ENCODE measurements at places on chromosomes 1 and 21.

DNA sequence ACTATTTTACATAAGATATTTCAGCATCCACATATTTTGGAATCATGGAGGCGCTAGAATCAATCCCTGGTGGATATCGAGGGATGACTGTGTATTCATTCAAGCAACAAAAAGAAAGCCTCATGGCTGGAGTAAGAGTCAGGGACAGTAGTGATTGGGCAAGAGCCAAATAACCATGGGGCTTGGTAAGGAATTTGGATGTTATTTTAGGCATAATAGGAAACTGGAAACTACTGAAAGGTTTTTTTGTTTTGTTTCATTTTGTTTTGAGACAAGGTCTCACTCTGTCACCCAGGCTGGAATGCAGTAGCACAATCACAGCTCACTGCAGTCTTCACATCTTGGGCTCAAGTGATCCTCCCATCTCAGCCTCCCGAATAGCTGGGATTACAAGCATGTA is 33.8 kb upstream of the EYA3 start:
- DNase-seq = no peak

DNA sequence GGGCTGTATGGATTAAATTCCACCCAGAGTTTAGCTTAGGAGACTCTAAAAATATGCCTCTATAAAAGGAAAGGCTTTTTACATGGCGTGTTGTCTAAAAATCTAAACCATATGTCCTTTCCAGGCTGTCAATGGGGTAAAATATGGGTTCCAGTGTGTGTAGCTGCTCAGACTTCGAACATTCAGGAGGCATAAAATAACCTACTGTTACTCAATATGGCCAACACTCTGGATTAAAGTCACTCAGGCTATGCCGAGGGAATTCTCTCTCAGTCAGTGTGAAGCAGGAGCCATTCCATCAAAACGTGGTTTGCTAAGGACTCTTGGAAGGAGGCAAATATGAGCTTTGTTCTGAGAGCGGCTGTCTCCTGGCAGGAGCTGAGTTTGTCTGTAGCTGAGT is 135.3 kb downstream of the RUNX1 start:
- DNase-seq = no peak

- no peak for DNase-seq
These were observed 15.9 kb downstream of the SDC3 start for GRCh38 chr1:30892671-30893073.

GRCh38 chr21:31599563-31599962 is 59.9 kb upstream of the SOD1 start:
- DNase-seq = no peak

DNA sequence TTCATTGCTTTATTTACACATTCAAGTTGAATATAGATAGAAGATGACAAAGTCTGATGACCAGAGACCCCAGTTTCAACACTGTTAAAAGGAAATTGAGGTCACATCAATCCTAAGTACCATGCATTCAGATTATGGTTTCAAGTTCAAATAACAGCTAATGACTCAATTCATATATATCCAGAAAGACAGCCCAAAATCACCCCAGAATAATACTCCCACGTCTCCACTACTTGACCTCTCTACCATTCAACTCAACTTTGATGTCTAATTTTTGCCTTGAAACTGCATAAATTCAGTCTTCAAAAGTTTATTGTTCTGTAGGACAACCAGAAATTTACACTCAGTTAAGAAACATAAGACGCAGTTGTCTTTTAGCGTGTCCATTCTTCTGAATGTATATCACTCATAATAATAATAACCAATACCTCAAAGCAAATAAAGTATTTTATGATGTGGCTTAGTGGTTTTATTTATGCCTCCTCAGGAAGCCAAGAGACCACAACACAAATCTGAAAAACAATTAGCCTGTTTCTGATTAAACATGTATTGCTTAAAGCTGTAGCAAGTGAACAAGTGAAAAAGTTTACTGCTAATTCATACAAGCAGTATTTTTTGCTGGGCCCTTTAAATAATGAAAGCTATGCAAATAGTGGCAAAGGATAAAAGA is 569.0 kb downstream of the LTN1 start:
- DNase-seq = no peak

GRCh38 chr1:225319871-225320270 is 108.0 kb downstream of the LBR start:
- no peak for DNase-seq

GRCh38 chr21:38610623-38611251 is 112.5 kb upstream of the ERG start:
- no peak for DNase-seq

- no peak for DNase-seq
These were observed 6.3 kb downstream of the C1orf53 start for GRCh38 chr1:197908716-197909220.

- no peak for DNase-seq
These were observed 480.4 kb downstream of the SIPA1L2 start for GRCh38 chr1:232149287-232150201.

DNA sequence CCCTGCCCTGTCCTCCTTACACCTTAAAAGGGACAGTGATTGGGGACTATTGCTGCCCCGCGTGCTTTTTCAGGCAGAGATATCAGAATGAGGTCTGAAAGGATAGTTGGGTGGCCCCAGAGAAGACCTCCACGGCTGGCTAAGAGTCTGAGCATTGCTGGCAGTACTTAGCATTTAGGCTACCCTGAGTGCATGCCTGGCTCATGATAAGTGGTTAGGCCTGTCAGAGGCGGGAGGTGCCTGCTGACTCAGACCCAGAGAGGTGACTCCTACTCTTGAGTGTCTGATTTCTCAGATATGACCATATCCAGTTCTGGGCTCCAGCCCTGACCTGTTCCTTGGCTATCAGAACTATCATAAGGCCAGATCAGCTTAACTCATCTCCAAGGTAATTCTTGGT is 213.7 kb downstream of the PBX1 start:
- DNase-seq = no peak

GRCh38 chr1:163241746-163242145 is 39.0 kb upstream of the RGS5 start:
- DNase-seq = no peak

- no peak for DNase-seq
These were observed 1.3 kb downstream of the AHDC1 start for GRCh38 chr1:27602462-27603308.

DNA sequence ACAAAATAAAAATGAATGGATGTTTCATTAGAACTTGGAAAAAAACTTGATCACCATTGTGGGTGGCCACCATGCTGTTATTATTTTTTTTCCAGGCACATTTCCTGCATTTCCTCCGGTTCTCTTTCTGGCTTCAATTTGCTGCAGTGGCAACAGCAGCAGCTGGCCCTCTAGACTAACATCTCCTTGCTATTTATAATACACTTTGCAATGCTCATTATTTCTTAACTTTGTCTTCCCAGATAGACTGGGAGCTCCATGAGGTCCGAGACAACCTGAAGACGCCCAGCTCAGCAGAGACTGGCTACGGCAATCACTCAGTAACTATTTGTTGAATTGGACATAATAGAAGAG is 53.4 kb upstream of the ATP5PO start:
- no peak for DNase-seq

All from activated CD4-positive, alpha-beta T cell treated with anti-CD3 and anti-CD28 coated beads for 1 hour (primary cell).